Inflammatory macrophage (primary cell): ENCODE measurements at places on chromosomes 5 and 9.

DNA sequence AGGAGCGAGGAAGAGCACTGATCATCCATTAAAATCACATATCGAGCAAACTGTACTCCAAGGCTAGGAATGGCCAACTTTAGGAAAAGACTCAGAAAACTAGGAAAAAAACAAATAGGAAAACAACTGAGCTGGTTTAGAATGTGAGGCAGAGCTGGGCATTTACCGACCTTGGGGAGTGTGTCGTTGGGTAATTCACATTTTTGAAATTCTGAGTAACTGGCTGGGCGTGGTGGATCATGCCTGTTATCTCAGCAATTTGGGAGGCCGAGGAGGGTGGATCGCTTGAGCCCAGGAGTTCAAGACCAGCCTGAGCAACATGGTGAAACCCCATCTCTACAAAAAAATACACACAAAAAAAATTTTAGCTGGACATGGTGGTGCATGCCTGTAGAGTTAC, 70.1 kb downstream of the ZFAND5 start:
- peak; percentile 81 for DNase-seq

- no peak for DNase-seq
Measured at GRCh38 chr5:81909677-81910076, 62.1 kb upstream of the ATG10 start.

- no peak for DNase-seq
Measured at GRCh38 chr5:157544623-157544989, 31.0 kb downstream of the ADAM19 start.

- no peak for DNase-seq
Measured at GRCh38 chr9:98793031-98793430, 3.3 kb downstream of the ANKS6 start.

DNA sequence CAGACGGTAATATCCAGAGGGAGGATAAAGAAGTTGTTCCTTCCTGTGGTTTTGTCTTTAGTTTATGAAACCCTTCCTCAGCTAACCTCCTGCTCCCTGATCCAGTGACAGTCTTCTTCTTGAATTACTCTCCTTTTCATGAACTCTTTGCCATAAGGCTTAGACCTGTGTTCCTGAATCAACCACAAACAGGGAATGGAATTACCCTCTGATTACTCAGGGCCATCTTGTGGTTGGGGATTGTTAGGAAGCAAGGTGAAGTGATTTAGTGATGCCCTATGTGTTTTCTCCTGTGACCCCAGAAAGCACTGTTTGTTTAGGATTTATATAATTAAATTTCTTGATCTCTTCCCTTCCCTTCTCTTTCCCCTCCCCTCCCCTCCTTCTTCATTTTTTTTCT, 409.1 kb downstream of the TAF11L14 start:
- DNase-seq, result no peak

DNA sequence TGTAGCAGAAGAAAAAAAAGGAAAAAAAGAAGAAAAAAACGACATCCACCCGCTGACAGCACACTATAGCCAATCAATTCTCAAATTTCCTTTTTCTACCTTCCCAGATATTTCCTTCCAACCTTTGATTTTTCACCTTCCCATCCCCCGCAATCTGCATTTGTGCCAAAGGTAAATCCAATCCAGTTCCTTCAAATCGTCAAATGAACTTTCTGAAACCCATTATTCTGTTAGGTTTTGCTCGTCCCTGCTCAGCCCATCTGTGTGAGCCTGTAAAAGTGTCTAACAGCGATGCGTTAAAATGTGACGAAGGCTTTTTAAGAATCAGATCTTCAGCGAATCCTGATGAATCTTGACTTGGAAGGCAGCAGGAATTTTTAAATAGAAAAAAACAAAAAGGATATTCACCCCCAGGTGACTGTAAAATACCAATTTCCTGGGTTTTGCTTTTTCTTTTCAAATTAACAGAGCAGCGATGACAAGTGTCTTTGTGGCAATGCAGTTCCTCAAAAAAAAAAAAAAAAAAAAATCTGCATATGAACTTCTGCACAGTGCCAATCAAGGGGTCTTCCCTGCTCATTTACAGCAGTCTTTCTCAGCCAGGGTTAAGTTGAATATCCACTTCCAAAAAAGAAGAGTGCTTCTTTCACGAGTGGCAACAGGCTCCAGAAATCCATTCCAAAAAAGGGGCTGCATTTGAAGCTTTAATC, 367 bp upstream of the SHC3 start:
- no peak for DNase-seq

DNA sequence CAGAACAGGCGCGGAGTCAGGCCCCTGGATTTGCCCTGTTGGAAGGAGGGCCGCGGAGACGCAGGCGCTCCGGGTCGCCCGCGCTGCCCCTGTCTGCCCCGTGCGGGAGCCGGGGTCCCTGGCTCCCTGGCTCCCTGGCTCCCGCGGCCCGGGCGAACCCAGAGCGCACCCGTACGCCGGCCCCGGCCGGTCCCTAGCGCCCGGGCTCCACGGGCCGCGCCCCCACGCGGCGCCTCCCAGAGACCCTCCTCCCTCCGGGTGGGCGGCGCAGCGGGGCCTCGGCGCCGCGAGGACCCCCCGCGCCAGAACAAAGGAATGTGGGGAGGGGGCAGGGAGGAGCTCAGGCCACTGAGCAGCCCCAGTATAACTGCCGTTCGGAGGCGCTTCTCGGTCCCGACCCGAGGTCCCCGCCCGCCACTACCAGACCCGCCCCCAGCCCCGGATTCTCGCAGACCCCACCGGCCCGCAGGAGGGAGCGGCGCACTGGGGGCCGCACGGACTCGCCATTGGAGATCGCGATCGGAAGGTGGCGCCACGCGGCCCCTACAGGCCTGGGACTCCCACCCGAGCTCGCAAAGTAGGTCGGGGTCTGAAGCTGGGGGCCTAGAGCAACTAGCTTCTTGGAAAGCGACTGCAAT, 2.4 kb downstream of the NFIL3 start:
- DNase-seq, result no peak

DNA sequence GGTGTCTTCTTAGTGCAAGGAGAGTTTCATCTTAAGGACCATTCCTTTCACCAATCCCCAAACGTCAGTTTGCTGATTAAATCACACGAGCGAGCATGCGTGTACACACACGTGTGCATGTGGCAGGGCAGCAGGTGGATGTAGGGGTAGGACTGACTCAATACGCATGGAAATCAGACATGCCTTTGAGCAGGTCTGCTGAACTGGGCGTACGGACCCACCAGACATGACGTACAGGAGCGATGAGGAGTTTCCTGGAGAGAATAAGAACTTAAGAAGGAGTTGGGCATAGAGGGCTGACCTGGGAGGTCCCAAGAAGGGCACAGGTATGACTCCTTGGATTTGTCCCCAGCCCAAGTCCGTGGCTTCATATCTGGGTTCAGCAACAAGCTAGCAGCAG, 170.0 kb downstream of the FGF18 start:
- DNase-seq, result no peak

DNA sequence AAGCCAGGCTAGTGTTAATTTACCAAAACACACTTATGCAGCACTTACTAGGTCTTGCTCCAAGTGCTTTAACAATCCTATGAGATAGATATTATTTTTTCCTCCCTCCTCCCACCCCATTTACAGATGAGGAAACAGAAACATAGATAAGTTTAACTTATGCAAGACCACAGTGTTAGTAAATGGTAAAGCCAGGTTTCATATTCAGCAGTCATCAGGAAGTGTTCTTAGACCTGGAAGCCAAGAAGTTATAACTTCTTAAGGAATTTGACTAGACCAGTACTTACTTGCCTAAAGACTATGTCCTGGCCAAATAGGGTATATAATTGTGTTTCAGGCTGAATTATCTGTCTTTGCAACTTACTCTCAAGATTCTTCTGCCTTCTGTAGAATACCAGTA, 15.9 kb downstream of the ABHD17B start:
- DNase-seq, result peak; percentile 29

- no peak for DNase-seq
Measured at GRCh38 chr9:36530224-36530623, 42.5 kb upstream of the MELK start.

DNA sequence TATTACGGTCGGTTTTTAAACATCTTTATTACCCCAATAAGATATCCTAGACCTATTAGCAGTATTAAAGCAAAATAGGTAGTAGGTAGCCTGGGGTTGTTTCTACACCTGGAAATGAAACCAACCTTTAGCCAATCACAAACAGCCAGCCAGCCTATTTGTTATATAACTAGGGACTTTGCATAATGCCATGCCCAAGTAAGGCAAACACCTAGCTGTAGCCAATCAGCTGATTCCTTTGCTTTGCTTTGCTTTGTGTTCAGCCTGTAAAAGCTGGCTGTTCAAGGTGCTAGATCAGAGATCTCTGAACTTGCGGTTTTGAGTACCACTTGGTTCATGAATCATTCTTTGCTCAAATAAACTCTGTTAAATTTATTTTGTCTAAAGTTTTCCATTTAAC, 46.5 kb upstream of the SETD9 start:
- no peak for DNase-seq

- DNase-seq, result peak; percentile 50
Measured at GRCh38 chr9:86098824-86099700, at the start of gene GOLM1. Gene GOLM1, minus strand, starts transcription at chr9:86099558. Its CDS starts 20,238 bp downstream, at chr9:86079320.

- DNase-seq, result no peak
Measured at GRCh38 chr9:32811246-32811645, 27.9 kb downstream of the TMEM215 start.

DNA sequence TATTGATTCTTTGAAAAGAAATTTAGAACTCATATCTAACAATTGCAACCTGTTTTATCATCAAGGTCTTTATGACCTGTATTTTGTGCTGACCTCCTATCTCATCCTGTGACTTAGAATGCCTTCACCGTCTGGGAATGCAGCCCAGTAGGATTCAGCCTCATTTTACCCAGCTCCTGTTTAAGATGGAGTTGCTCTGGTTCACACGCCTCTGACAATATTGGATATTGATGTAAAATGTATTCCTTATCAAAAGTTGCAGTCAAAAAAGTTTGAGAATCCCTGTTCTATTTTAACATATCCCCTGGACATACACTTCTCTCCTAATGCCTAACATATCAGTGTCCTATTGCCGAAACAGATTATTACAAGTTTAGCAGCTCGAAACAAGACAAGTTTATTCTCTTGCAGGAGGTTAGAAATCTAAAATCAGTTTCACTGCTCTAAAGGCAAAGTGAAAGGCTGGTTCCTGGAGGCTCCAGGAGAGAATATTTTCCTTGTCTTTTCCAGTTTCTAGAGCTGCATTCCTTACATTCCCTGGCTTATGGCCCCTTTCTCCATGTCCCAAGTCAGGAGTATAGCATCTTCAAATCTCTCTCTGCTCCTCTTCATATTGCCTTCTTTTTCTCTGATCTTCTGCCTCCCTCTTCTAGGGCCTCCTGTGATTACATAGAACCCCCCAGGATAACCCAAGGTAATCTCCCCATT, 31.5 kb upstream of the LVRN start:
- no peak for DNase-seq

DNA sequence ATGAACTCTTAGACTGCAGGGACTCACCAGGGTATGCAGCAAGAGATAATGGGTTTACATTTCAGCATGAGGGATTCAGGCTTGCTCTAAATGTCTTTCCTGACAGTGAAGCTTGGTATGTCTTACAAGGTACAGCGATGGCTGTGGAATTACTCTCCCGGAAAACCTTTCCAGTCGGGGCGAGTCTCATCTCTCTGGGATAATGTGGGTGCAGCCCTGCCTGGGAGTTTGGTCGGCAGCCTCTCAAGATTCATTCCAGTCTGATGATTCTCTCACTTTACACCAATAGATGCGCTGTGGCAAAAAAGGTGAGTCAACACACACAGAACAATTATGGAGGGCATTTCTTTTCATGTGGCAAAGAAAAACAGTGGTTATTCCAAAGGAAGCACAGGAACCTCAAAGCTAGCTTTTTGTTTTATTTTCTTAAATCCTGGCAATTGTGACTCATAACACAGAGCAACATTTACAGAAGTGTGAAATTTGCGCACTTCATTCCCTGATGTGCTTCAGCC, 190.3 kb downstream of the DCP2 start:
- no peak for DNase-seq

GRCh38 chr9:90511711-90512110, 130.9 kb downstream of the DIRAS2 start:
- DNase-seq, result no peak

- no peak for DNase-seq
Measured at GRCh38 chr9:112846528-112847488, 43.9 kb downstream of the SLC46A2 start.

DNA sequence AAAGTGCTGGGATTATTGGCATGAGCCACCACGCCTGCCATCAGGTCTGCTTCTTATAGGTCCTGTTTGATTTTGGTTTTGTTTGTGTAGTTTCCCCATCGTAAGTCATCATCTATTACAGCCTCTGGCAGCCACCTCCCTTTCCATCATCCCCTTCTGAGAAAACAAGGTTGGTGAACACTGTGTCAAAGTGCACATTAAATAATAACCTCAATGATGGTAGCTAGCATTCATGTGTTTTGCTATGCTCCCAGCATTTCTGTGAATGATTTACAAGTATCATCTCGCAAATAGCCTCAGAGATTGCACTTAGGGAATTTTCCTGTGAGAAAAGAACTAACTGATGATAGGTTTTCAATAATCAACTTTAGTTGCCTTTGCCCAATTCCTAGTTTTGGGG, 9.9 kb downstream of the PRUNE2 start:
- DNase-seq, result no peak

DNA sequence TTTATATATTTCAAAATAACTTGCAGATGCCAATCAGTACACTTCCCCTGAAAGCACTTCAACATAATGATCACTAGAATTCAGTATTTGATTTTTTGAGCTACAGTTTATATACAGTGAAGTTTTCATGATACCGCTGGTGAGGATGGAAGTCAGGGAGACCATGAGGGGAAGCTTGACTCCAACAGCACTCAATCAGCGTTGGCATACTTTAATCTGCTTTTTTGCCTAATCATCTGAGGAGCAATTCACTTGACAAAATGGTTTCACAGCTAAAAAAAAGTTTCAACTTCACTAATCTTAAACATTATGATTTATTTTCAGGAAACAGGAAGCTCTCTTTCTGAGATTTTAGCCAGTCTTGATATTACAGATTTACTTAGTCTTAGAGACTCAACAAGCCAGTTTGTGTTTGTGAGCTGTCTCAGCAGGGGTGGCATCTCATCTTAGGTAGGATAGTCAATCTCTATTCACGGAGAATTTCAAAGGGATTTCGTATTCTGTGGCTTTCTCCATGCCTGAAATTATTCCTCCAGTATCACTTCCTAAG, 111.4 kb upstream of the ARRDC3 start:
- peak; percentile 10 for DNase-seq

DNA sequence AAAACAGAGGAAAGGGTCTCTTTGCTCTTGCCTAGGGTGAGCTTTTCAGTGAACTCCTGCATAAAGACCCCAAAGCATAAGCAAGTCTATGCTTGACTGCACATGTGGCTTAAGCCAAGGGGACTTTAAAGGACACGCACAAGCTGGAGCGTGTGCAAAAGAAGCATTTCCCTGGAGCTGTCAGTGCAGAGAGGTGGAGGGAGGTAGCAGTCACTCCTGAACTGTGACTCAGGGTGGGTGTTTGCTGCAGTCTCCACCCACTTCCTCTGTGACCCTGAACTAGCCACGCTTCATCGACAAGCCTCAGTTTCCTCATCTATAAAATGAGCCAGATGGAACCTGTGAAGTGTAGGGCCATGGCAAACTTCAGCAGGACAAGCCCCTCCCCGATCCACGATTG, 72.4 kb downstream of the PDZD2 start:
- no peak for DNase-seq

GRCh38 chr5:40909264-40909663, at the start of gene C7:
Gene C7, plus strand, starts transcription at chr5:40909497. Its CDS starts 114 bp downstream, at chr5:40909611.
- no peak for DNase-seq
